Hematopoietic multipotent progenitor cell treated with erythropoietin and hydrocortisone succinate and interleukin-3 and kit ligand, for 17 days (in vitro differentiated cells): ENCODE measurements at places on chromosomes 3 and 15.

GRCh38 chr3:25768851-25769250, 14.4 kb downstream of the NGLY1 start:
- DNase-seq = no peak

DNA sequence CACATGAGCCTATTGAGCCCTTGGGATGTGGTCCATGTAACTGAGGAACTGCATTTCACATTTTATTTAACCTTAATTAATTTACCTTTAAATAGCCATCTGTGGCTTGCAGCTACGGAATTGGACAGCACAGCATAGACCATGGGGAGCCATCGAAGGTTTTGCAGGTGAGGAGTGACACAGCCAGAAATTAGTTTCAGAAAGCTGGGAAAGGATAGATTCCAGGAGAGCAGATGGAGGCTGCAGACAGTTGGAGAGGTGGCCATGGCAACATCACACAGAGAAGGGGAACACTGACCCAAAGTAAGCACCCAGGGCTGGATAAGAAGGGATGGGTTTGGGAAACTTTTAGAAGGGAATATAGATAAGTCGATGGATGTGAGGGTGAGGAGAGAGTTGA, 100.1 kb upstream of the SLC6A11 start:
- DNase-seq = no peak

GRCh38 chr15:100692246-100692645, 89.9 kb downstream of the ASB7 start:
- no peak for DNase-seq

DNA sequence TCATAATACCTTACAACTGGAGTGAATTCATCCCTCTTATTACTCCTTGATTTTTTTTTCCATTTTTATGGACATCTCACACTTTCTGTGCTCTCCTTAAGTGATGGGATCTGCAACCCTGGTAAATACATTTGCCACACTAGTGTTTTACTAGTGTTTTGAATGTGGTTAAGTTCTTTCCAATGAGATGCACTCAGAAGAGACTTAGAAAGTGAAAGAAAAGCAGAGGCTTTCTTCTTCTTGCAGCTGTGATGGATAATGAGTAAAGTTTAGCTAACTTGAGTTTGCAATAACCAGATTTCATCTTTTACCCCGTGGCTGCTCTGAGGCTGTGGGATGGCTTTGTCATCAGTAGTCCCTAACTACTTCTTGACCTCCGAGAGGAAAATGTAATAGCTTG, 1248.4 kb downstream of the NSUN3 start:
- DNase-seq = no peak

DNA sequence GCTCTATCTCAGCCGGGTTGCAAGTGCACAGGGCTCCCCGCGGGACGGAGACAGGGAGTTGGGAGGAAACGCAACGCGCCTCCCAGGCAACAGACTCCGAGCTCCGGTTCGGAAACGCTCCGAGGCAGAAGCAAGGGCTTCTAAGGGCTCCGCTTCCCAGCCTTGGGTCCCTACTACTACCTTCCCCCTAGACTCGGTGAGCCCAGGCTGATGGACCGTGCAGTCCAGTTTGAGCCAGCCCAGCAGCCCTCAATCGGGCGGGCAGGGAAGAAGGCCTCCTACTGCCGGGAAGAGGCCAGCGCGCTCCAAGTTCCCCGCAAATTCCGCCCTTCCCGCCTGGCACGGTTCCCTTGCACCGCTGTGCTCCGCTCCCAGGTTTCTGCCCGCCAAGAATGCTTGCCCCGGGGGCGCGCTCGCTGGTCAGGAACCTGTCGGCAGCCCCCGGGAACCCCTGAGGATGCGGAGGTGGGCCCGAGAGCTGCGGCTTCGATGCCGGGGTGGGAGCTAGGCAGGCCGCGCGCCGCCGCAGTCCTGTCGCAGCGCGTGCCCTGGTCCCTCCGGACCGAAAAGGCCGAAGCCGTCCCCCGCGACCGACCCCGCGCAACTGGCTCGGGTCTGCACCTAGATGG, 728 bp downstream of the TRANK1 start:
- peak; percentile 68 for DNase-seq

GRCh38 chr3:48232734-48233133, 8.2 kb upstream of the ZNF589 start:
- peak; percentile 23 for DNase-seq

GRCh38 chr3:70531838-70532489, 219.5 kb upstream of the MDFIC2 start:
- no peak for DNase-seq

DNA sequence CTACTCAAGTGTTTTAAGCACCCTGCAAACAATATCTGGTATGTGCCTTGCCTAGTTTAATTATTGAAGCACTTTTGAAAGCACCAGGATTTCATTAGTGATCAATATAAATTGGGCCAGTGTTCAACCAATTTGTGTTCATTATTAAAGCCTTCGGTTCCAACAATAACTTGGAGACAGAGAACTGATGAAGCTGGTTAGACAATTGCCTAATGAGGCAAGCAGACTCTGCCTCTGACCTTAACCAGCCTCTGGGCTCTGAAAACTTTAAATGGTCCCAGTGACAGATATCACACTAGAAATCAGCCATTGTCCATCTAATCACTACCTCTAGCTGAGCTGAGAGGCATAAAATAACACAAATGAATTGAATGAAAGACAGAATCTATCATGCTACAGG, 139.9 kb upstream of the CNTN6 start:
- DNase-seq = no peak

- DNase-seq = no peak
Measured at GRCh38 chr3:42273361-42273760, 7.4 kb upstream of the CCK start.

DNA sequence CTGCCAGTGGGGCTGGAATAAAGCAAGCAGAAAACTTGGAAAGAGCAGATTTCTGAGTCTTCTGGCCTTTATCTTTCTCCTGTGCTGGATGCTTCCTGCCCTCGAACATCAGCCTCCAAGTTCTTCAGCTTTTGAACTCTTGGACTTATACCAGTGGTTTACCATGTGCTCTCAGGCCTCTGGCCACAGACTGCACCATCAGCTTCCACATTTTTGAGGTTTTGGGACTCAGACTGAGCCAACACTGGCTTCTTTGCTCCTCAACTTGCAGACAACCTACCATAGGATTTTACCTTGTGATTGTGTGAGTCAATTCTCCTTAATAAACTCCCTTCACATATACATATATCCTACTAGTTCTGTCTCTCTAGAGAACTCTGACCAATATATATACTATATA, 706.6 kb downstream of the NR2F2 start:
- no peak for DNase-seq

DNA sequence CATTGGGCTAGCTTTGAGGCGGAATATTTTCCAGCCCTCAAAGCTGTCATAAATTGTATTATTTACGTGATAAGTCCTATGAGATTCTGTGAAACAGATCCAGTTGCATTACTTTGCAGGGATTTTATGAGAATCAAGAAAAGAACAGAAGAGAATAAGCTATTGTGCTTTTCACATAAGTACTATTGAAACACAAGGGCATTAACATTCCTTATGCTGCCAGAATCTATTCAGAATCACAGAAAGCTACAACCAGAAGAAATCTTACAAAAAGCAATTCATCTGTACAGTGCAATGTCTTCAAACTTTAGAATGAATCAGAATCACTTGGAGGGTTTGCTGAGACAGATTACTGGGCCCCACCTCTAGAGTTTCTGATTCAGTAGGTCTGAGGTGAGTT, 10.6 kb upstream of the CACNA1D start:
- no peak for DNase-seq

DNA sequence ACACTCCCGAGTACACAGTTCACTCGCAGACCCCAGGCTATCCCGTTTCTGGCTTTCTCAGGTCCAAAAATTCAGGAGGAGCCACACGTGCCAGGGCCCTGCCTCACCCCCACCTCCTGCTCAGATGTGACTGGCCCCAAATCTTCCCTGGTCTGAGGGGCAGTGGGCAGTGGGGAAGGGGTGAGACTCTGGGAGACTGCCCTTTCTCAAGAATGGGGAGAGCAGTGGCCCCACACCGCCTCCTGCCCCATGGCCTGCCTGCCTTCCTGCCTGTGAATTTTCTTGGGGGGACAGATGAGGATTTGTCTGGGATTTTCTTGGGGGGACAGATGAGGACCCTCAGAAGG, 174.6 kb downstream of the MEGF11 start:
- no peak for DNase-seq

DNA sequence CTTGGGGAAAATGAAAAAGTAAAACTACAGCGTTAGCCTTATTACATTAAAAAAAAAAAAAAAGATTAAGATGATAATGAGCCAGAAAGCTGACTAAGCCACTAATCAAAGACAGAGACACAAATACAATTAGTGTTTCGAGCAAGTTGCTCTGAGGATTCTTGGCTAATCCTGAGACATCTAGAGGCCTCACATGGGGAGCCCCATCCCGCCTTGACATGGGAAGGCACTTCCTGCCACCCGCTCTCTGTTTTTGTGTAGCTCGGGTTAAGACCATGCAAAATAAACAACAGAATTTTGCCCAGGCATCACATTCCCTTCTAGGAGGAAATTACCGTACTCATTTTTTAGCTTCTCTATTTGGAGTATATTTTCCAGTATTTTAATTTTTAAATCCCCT, 15.3 kb downstream of the HESX1 start:
- no peak for DNase-seq

DNA sequence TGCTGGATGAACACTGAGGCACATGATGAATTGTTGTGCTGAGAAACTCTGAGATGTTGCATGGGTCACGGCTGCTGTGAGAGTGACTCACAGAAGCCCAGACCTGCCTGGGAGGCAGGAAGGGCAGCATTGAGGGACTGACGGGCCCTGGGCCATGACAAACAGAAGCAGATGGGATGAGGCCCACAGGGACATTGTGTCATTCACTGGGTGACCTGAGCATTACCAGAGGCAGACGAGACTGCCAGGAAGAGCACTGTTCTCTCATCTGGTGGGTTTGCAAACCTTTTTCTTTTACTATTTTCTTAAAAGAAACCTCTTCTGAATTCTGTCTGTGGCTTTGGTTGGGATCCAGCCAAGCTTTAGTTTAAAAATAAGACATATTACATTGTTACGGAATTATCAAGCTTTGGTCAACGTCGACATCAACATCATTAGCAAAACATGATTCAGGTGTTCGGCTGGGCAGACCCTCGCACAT, 67.8 kb downstream of the BDH1 start:
- no peak for DNase-seq

DNA sequence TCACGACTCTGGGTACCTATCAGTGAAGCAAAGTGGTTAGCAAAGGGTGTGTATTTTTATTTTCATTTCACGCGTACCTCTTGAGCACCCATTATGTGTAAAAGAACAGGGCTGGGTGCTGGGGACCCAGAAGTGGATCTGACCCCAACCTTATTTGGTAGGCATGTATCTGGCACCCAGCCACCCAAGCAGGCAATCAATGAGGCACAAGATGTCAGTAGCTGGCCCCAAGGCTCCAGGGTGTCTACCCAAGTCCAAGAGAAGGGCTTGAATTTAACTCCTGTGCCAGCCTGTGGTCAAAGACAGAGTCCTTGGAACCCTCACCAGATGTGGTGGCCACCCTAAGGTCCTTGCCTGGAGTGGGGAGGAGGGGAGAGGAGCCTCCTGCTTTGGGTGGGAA, 5.7 kb downstream of the PLEKHO2 start:
- no peak for DNase-seq

DNA sequence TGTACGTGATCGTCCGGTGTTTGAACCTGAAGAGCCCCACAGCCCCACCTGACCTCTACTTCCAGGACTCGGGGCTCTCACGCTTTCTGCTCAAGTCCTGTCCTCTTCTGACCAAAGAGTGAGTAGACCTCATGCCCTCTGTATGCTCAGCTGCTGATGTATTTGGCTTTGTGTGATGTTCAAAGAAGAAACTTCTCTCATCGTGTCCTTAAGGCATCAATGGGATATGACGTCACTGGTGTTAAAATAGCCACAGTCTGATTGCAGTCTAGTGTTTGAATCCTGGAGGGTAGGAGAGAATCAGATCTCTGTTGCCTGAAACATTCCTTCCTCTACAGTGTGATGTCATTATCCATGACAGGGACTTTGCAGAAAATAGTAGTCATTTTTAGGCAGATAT, 28.1 kb downstream of the ABHD2 start:
- DNase-seq = no peak

DNA sequence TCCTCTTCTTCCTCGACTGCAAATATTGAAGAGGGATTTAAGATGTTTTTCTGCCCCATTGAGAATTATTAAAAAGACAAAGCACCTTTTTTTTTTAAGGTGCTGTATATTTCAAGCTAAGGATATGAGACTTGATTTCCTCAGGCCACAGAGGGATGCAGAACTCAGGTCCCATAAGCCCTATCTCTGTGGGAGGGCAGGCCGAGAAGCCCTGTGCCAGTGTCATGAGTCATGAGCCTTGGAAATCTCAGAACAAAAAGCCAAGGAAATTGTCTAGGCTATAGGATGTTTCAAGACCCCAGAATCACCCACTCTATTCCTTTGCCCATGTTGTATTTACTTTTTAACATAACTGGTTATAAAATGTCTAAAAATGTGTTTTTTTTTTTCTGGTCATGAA, 7.3 kb downstream of the ESYT3 start:
- DNase-seq = no peak
